Head of caudate nucleus (tissue), 42 donors: ENCODE measurements at places on chromosomes 1 and 21.

- no peak for DNase-seq
These were observed 117.7 kb upstream of the SGIP1 start for GRCh38 chr1:66416295-66416694.

DNA sequence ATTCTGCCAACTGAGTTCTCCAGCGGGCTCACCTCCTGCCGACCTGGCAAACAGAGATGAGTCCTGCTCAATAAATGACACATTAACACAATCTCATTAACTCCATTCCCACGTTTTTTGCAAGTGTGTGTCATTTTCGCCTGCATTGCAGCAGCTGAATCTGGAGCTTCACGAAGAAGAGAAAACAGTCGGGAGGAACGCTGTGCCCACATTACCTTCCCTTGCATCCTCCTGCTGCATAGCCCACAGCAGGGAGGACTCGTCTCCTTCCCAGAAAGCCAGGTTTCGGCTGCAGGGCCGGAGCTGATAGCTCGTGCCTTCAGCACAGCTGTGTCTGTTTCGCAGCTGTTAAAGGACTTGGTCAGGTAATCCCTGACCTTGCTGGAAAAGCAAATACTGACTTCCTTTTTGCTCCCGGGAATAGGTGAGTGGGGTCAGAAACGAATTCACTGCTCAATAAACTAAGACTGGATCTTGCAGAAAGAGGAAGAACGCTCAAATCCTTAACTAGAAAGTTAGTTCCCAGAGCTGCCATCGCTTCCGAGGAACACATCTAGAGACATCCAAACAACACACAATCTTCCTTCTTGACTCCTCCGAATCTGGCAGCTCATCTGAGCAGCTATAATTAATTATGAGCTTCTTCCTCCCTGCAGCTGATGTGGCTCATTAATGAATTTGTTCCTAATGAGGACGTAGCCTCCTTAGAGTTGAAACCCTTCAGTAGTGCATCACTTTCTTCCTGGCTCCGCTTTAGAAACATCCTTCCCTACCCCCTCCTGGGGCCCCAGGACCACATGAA lies 33.0 kb downstream of the KANK4 start:
- DNase-seq, result peak; percentile 40

DNA sequence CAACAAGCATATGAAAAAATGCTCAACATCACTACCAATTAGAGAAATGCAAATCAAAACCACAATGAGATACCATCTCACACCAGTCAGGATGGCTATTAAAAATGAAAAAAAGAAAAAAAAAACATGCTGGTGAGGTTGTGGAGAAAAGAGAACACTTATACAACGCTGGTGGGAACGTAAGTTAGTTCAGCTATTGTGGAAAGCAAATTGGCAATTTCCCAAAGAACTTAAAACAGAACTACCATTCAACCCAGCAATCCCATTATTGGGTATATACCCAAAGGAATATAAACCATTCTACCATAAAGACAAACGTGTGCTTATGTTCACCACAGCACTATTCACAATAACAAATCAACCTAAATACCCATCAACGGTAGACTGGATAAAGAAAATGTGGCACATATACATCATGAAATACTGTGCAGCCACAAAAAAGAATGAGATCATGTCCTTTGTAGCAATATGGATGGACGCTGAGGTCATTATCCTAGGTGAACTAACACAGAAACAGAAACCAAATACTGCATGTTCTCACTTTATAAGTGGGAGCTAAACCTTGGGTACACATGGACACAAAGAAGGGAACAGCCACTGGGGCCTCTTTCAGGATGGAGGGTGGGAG lies 49.5 kb downstream of the LYST start:
- no peak for DNase-seq

DNA sequence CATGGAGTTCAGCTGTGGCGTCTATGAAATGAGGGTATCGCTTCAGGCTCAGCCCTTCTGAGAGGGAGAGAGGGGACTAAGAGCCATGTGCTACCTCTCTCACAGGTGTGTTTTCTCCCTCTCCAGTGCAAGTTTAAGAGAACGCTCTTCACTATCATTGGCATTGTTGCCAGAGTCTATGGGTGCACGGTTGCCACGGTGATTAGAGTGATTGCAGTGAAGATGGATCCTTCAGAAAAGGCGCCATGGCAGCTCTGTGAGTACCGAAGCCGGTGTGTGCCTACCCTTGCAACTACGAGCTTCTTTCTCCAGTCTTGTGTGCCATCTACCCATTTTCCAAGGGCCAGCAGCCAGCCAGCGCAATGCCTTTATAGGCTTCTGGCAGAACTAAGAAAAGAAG lies 290.5 kb downstream of the OMA1 start:
- peak; percentile 15 for DNase-seq

DNA sequence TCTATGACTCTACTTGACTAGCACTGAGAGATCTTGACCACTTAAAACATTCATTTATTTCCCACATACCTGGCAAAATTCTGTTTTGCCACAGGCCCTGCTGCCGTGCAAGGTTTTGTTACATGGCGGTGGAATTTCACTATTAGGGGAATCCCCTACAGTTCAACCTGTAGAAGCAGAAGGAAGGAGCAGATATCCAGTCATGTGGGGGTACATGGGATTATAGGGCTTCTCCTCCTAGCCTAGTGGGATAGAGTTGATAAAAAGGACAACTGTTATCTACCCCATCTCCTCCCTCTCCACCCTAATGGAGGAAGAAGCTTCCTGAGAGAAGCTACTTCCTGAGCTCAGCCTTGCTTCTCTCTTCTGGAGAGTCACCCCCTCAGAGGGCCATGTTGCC lies 17.7 kb upstream of the PROK1 start:
- no peak for DNase-seq

- peak; percentile 58 for DNase-seq
These were observed 59.3 kb downstream of the H3-3A start for GRCh38 chr1:226121587-226122400.

DNA sequence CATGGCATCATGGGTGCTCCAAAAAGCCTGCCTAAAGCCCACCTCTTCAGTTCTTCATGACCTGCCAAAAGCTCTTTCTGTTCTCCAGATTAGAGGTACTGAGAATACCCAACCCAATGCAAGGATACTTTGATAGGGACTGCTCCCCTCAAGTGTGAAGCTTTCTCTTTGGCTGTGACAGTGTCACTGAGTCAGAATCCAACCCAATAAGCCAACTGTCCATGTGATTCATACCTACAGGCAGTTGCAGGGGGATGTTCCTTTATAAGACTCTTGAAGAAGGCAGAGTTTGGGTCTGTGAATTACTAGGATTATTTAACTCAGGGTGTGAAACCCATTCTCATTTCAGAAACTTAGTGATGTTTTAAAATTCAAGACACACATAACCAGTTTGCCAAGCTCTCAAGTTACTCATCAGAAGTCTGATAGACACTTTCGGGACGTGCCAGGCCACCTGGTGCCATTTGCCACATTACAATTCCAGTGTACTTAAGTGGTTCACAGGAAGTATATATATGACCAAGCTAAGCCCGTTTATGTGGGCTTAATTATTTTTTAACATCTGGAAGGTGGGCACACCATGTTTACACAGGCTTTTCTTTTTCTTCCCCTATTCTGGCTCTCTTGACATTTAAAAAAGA lies 265.8 kb downstream of the NFIA start:
- DNase-seq, result no peak

- DNase-seq, result no peak
These were observed 33.1 kb downstream of the LRRC71 start for GRCh38 chr1:156953571-156953970.

GRCh38 chr1:243441601-243442000 lies 185.8 kb downstream of the SDCCAG8 start:
- DNase-seq, result no peak

GRCh38 chr1:32393832-32394140 lies 455 bp downstream of the BSDC1 start:
- DNase-seq, result no peak

- DNase-seq, result no peak
These were observed 27.3 kb downstream of the ABL2 start for GRCh38 chr1:179202161-179202560.

GRCh38 chr1:223678841-223679240 lies 13.3 kb upstream of the CAPN8 start:
- no peak for DNase-seq

DNA sequence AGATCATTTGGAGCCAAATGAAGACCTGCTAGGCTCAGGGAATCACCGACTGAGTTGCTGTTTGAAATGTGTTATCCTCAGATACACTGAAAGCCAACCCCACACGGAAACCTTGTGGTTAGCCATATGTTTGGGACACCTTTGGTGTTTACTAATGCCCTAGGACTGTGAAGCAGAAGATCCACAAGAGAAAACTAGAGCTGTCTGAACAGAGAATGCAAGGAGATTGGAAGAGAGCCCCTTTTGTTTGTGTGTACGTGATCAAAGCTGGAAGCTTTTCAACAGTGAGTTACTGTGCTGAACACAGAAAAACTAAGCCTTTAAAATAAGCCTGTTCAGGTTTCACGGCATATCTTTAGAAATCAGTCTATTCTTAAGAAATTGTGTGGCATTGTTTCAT lies 908.2 kb upstream of the ADGRL2 start:
- DNase-seq, result no peak

- DNase-seq, result peak; percentile 38
These were observed 25.3 kb upstream of the ETV3 start for GRCh38 chr1:157163273-157164127.

GRCh38 chr1:170215072-170215885 lies 69.5 kb downstream of the NTMT2 start:
- no peak for DNase-seq

- DNase-seq, result no peak
These were observed 77.5 kb downstream of the MAST2 start for GRCh38 chr1:45880930-45881329.

GRCh38 chr1:2463396-2463795 lies 12.7 kb upstream of the PLCH2 start:
- DNase-seq, result no peak

DNA sequence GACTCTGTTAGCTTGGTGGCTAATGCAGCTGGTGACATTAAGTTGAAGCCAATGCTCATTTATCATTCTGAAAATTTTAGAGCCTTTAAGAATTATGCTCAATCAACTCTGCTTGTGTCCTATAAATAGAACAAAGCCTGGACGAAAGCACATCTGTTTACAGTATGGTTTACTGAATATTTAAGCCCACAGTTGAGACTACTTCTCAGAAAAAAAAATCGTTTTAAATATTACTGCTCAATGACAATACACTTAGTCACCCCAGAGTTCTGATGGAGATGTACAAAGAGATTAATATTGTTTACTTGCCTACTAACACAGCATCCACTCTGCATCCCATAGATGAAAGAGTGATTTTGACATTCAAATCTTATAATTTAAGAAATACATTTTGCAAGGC lies 79.6 kb downstream of the NEGR1 start:
- DNase-seq, result no peak

DNA sequence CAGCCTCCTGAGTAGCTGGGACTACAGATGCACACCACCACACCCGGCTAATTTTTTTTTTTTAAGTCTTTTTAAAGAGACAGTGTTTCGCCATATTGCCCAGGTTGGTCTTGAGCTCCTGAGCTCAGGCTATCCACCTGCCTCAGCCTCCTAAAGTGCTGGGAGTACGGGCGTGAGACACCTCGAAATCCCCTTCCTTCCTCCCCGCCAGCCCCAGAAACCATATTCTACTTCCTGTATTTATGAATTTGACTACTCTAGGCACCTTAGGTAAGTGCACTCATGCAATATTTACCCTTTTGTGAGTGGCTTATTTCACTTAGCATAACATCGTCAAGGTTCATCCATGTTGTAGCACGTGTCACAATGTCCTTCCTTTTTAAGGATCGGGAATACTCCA lies 6.9 kb upstream of the LRP8 start:
- DNase-seq, result no peak

DNA sequence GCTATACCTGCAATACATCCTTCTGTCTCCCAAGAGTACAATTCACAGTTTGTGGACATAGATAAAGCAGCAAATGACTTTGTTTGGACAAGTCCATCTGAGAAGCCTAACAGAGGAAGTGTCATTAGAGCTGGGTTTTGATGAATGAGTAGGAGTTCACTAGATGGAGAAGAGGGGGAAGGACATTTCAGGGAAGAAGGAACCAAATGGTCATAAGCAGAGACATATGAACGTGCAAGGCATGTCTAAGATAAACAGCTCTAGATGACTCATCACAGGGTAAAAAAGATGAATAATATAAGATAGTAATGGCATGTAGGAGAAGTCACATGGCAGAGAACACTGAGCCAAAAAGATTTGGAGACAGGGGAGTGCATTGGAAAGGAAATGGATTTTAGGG lies 54.5 kb downstream of the HMGB4 start:
- DNase-seq, result no peak

DNA sequence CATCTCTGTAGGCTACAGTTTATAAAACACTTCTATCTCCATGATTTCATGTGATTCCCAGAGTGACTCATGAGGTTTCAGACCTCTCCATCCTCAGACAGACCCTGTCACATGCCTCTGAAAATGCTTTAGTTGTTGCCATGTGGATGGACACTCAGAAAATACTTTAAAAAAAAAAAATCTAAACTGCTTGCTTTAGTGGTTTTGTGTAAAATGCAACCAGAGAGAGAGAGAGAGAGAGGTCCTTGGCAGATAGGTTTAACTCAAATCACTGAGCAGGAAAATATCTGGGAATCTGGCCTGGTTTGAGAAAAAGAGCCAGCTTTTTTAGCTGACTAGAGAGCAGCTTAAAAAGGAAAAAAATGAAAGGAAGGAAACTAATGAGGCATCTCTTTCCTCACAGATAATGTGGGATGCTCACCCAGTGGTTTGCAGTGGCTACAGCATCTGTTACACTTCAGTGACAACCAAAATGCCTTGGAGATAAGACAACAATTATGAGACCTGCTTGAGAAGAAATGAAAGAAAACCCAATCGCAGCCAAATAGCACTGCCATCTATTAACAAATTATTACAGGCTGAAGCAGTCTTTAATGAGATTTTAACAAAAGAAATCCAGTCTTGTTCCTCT lies 54.6 kb upstream of the SYT14 start:
- DNase-seq, result no peak

- DNase-seq, result no peak
These were observed 9.2 kb upstream of the PALMD start for GRCh38 chr1:99636647-99637175.

DNA sequence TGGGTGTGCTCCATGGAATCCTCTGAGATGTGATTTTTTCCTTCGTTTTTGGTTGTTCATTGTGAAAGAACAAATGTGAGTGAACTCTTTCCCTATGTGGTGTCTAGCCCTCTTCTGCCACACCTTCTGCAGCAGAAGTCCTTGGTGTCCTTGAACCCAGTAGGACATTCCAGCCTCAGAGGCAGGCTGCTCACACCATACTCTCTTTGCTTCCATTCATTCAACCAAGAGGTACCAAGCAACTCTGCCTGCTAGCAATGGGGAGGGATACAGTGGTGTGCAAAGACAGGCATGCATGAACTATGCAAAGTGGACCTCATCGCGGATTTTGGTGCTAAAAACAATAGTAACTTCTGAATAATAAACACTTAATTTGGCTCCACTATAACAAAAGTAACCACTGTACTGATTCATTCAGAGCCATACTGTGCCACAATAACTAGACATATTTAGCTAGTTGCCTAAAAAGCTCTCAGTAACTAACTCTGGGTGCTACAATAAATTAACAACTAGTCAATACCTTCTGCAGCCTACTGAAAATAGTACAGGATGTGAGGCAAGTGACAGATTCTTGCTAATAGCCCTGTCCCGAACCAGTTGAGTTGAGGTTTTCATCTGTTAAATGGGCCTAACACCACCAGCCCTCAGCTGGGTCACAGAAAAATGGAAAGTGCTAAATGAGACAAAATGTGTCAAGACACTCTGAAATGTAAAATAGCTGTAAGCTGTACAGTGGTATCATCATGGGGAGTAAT lies 155.4 kb downstream of the SLC45A1 start:
- DNase-seq, result no peak

GRCh38 chr1:173784997-173785396 lies 39.5 kb upstream of the DARS2 start:
- no peak for DNase-seq

GRCh38 chr1:25128121-25128621 lies 104.1 kb downstream of the SYF2 start:
- no peak for DNase-seq
